ENCODE measurements at places on chromosomes 16 and 17.

GRCh38 chr17:13503526-13503925 lies 98.2 kb downstream of the HS3ST3A1 start:
- DNase-seq: no peak

- no peak for DNase-seq
Measured at GRCh38 chr16:30787613-30788378, 791 bp upstream of the ZNF629 start.

DNA sequence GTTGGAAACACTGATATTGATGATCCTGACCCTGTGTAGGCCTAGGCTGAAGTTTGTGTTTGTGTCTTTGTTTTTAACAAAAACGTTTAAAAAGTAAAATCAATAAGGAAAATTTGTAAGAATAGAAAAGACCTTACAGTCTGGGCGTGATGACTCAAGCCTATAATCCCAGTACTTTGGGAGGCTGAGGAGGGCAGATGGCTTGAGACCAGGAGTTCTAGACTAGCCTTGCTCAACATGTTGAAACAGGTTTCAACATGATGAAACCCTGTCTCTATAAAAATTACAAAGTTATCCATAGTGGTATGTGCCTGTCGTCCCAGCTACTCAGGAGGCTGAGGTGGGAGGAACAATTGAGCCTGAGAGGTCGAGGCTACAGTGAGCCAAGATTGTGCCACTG lies 18.3 kb upstream of the TOM1L1 start:
- no peak for DNase-seq

- no peak for DNase-seq
Measured at GRCh38 chr17:47969930-47970724, 786 bp upstream of the CDK5RAP3 start.

- no peak for DNase-seq
Measured at GRCh38 chr17:44053125-44053872, 13.2 kb downstream of the LSM12 start.

GRCh38 chr17:10761281-10761680 lies 31.5 kb upstream of the TMEM220 start:
- no peak for DNase-seq

DNA sequence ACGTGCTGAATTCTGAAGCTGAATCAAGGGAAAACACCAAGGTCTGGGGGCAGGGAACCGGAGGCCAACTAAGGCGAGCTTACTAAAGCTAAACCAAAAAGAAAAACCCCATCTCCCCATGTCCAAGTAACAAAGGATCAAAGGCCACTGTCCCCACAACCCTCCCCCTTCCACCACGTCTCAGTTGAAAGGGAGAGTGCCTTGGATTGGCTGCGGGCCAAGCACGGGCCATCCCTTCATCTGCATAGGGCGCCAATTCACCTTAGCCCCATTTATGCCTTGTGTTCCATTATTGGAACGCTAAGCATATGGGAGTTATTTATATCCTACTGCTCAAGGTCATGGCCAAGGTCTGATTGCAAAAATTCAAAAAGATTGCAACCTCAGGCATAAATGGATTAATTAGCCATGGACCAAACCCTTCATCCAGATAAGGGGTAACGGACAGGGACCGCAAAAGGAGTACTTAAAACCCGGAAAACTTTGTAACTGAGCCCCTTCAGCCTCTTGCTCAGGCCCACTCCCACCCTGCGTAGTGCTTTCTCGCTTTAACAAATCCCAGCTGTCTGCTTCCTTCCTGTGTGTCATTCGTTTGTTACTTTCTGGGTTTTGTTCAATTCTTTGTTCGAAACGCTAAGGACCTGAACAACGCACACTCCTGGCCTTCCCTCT lies 740 bp upstream of the ATP6V0D1 start:
- DNase-seq: no peak

- no peak for DNase-seq
Measured at GRCh38 chr17:340074-340473, 12.5 kb downstream of the RPH3AL start.

DNA sequence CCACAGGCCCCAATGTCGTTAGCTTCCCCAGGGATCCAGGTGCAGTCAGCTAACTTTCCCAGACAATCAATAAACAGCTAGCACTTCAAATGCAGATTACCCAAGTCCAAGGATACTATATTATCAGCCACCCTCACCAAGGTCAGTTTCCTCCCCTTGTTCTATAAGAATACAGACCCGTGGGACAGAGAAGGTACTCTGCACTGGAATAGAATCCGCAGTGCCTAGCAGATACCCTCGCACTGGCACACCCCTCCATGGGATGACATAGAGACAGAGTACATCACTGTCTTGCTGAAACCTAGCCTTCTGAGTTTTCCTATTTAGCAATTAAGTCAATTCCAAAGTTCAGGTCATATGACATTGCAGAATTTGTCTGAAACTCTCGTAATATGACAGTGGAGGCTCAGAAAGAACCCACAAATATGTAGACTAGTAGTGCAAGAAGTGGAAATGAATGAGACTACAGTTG lies 40.0 kb upstream of the ABCA10 start:
- no peak for DNase-seq

GRCh38 chr16:82509691-82510430 lies 116.9 kb upstream of the CDH13 start:
- DNase-seq: no peak

DNA sequence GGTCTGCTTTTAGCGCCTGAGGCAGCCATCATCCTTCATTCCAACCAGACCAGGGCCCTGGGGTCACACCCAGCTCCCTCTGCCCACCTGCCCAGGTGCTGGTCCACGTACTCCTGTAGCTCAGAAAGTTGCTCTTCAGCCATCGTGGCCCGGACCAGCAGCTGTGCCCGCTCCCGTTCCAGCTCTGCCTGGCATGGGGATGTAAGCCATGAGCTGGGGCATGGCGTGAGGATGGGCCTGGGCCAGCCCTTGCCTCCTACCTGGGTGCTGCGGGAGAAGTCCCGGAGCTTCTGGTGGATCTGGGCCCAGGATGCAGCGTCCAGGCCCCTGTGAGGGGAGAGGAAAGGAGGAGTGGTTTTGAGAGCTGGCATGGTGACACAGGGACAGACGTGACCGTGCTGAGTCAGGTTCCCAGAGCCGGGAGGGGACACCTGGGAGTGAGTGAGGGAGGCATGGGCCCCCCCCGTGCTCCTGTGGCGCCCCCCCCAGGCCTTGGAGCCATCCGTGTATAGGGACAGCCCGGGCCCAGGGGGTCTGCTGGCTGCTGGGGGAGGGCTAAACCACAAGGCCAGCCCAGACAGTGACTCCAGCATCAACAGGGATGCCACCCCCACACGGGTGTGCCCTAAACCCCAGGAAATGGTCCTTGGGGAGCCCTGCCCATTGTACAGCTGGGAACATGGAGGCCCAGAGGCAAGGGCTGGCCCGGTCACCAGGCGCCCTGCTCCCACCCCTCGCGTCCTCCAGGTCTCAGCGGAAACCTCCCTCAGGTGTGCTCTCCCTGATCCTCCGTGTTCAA lies 2.1 kb downstream of the ANTKMT start:
- no peak for DNase-seq

GRCh38 chr17:71192039-71192555 lies 928.7 kb upstream of the SOX9 start:
- no peak for DNase-seq

GRCh38 chr16:11258553-11259492 lies 2.8 kb upstream of the SOCS1 start:
- no peak for DNase-seq

- no peak for DNase-seq
Measured at GRCh38 chr17:53134548-53134947, 688.2 kb upstream of the KIF2B start.

- DNase-seq: no peak
Measured at GRCh38 chr16:57760357-57761160, 25.0 kb downstream of the KATNB1 start.

GRCh38 chr16:89733792-89734191 lies 12.5 kb downstream of the ZNF276 start:
- DNase-seq: no peak

- DNase-seq: no peak
Measured at GRCh38 chr16:777826-778225, 10.4 kb downstream of the RPUSD1 start.

GRCh38 chr16:54362591-54363206 lies 76.1 kb upstream of the IRX3 start:
- DNase-seq: no peak

GRCh38 chr16:50478075-50478772 lies 70.0 kb upstream of the NKD1 start:
- DNase-seq: no peak

- no peak for DNase-seq
Measured at GRCh38 chr16:26951950-26952349, 114.8 kb upstream of the C16orf82 start.

DNA sequence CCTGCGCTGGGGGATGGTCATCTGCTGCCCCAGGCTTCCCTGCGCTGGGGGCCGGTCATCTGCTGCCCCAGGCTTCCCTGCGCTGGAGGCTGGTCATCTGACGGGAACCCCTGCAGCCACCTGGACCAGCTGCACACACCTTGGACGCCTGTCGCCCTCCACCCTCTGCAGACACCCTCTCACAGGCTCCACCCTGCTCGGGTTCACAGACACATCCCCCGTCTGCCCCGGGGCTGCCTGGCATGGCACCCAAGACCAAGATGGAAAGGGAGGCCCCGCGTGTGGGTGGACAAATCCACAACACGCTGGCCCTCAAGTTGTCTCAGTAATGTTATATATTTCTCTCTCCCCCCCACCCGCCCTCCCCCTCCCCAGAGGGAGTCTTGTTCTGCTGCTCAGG lies 89.6 kb downstream of the ANKRD11 start:
- DNase-seq: no peak

- no peak for DNase-seq
Measured at GRCh38 chr17:43224146-43224705, 4.2 kb downstream of the CCDC200 start.
